ENCODE measurements at places on chromosomes 12 and 14. TPM values are rescaled to one million over a fixed set of nuclear protein-coding genes. Genes with fewer than 3 reads are reported as not detected.

BRMS1L gene
- not detected for total RNA-seq

STXBP6 gene
- 8.8 TPM for total RNA-seq

GRCh38 chr12:102756530-102756929 is 160.5 kb downstream of the PAH start:
- DNase-seq: peak; percentile 48
- H3K27me3 ChIP-seq: no peaks in the 10 kb centered on the region
- H3K4me1 ChIP-seq: no peaks in the 10 kb centered on the region
- H3K27ac ChIP-seq: no peak overlapping the region
- no peaks in the 10 kb centered on the region for H3K36me3 ChIP-seq

DNA sequence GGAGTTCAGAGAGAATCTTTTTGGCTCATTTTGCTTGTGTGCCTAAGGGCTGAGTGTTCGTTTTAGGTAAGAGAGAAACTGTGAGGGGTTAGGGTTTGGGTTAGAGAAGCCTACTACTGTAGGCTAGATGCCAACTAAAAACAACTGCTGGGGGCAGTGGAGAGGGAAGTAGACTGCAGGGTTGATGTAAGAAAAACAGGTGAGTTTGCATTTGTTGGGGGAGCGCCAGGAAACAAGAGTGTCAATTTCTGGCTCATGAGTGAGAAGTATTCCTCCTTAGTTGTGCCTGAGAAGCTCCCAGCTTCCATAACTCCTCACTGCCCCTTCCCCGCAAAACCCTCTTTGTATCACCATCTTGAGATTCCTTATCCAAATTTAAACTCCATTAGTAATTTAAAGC is 92.3 kb downstream of the DERA start:
- no peak for DNase-seq
- H3K4me3 ChIP-seq: no peak overlapping the region
- peaks cover 11% of the 10 kb centered on the region for H3K36me3 ChIP-seq
- H3K27ac ChIP-seq: no peak overlapping the region
- H3K27me3 ChIP-seq: no peaks in the 10 kb centered on the region
- H3K4me1 ChIP-seq: peaks cover 10% of the 10 kb centered on the region
